ENCODE measurements at places on chromosomes 1 and 21. TPM values are rescaled to one million over a fixed set of nuclear protein-coding genes. Genes with fewer than 3 reads are reported as not detected.

Gene DCDC2B
- 3.8 TPM for polyA plus RNA-seq

Gene VHLL
- not detected for polyA plus RNA-seq

Gene KRTAP19-5
- not detected for polyA plus RNA-seq

Gene DNASE2B
- not detected for polyA plus RNA-seq

Gene HMGN1
- 648 TPM for polyA plus RNA-seq

Gene RGL1
- polyA plus RNA-seq: 41.5 TPM

Gene ALX3
- polyA plus RNA-seq: not detected

Gene AMY1A
- polyA plus RNA-seq: not detected

Gene SAMD13
- 8.3 TPM for polyA plus RNA-seq

Gene CLCNKB
- polyA plus RNA-seq: 4.5 TPM

All from left lung (tissue), 14 donors.